ENCODE measurements at places on chromosomes 5 and 9.

DNA sequence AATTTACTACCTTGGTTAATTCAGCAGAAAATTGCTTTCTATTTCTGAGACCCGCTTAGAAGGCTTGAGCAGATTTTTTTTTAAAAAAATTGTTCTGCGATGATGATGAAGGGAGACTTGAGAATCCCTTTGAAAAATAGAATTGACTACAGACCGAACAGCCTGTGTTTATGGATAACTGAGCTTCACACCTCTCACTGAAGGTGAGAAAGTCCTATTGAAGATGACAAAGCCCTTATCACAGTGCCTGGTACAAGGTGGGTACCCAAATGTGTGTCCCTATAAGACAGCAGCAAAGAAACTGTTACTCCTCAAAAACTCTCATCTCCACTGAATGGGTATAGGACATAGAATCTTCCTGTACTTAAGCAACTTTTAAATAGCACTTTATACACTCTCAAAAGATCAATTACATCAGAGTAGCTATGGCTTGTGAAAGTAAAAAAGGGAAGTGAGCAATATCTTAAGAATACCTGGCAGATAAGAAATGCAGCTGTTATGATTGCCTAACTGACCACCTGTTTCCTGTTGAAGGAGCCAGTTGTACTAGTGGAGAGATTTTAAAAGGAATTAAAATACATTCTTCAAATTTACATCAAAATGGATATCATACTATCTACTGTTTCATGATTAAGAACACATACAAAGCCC, 419.7 kb downstream of the CHSY3 start:
- no peak for DNase-seq

DNA sequence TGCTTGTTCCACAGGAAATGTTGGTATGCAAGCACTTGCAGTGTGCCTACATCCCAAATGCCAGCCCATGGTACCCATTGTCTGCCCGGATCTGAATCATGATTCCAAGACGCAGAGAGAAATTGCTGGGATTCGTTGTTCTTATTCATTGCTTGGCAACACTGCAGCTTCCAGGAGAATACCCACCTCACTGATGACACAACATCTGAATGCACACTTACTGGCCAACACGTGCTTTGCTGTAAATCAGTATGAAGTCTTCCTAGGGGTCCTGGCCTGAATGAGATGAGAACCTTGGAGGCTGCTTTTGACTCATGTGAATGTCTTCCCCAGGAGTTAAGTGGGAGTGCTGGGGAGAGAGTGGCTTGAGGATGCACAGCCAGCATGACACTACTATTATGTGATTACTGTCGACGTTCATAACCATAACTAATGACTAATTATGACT, 11.6 kb downstream of the SRD5A1 start:
- DNase-seq: no peak

DNA sequence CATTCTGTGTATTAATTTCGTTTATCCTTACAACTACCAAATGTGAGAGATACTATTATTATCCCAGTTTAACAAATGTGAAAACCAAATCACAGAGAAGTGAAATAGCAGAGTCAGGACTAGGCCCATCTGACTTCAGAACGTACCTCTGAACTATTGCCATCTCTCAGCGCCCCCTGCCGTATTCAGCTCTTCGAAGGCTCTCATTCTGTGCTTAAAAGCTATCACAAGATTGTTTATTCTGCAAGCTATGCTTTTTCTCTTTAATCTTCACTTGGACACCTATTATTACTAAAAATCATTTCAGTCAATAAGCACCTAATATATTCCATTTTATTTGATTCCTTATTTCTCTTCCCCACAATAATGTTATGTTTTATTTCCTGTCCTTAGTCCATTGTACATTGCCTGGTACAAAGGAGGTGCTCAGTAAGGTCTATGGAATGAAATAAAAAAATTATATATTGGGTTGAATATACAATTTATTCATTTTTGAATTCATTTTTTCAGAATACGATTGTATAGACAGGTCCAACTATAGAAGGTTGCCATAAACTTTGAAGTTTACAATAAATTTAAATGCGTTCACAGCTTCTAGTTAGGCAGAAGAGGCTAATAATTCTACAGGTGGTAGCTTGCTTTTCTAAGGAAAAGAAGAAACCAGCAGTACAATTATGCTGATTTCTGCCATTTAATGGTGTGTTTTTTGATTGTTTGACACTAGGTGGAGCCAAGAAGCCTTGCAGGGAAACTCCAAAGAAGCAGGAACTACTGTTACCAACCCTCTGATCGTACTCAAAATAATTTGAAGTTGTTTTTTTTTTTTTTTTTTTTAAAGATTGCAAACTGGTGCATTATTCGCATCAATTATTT, 202.2 kb upstream of the DMRTA1 start:
- no peak for DNase-seq

GRCh38 chr5:110625376-110625999, 101.0 kb downstream of the TMEM232 start:
- no peak for DNase-seq

DNA sequence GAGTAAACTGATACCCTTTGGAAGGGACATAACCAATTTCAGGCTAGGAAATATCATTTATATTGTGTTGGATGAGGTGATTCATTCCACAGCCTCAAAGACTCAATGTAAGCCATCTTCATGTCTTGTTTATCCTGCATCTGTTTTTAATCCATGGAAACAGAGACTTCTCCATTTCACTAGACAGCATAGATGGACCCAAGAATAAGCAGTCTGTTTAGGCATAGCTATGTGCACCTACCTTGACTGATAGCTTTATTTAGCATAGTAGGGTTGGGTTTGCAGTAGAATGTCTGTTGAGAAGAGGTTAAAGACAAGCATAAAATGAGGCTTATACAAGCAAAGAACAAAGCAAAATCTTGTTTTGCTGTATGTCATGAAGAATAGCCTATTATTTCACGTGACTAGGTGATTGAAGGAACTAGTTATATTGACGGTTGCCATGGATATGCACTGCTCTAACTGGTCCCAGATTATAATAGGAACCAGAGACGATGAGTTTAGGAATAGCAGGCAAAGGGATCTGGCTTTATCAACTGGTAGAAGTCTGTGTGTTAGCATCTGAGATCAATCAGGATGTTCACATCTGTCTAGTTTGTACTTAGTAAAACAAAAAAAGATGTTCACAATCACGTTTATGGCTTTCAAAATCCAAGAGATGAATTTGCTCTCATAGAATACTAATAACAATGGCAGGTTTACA, 154.8 kb upstream of the KLF9 start:
- no peak for DNase-seq

GRCh38 chr5:120509053-120509452, 45.0 kb downstream of the PRR16 start:
- DNase-seq: no peak

DNA sequence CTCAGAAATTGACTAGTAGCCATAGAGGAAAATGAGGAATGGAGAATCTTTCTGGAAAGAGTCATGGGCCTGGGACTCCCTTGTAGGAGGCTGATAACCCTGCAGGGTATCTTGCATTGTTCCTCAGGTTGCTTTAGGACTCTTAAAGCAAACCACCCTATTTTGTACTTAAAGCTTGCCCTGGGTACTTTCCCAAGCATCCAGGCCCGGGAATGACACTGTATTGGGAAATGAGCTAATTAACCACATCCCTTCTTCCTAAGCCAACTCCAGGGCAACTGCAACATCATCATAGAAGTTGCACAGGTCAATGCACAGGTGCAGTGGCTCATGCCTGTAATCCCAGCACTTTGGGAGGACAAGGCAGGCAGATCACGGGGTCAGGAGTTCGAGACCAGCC, 55.9 kb downstream of the UGCG start:
- DNase-seq: no peak

DNA sequence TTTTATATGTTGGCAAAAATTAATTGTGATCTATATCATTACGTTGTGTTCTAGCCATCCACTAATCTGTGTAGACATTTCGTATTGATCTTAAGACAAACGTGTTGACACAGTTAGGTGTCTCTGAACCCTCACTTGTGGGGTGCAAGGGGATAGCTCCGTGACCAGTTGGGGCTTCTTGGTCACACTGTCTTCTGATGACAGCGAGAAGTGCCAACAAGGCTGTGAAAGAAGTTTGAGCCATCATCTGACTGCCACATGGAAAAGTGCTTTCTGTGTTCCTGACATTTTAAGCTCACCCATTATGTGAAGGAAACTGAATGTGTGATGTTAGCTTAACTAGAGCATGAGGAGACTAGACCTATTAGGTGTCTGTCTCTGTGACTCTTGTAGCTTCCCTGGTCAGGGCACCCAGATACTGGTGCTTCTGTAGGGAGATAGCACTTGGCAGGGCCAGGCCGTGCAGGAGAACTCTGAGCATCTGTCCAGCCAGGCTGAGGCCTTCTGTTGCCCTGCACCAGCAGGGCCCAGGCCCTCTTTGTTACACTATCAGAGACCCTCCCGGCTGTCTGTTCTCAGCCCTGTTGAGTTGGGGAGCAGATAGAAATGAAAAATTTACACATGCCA, 52.8 kb upstream of the PHF2 start:
- no peak for DNase-seq

- DNase-seq: no peak
These were observed 32.1 kb downstream of the FST start for GRCh38 chr5:53512539-53512938.

All from stimulated activated CD8-positive, alpha-beta memory T cell treated with anti-CD3 and anti-CD28 coated beads, Interleukin-7, amount 100 ng/mL, for 48 hours (primary cell).